Activated T-cell treated with anti-CD3 and anti-CD28 coated beads for 4 hours (primary cell): ENCODE measurements at places on chromosomes 4 and X.

DNA sequence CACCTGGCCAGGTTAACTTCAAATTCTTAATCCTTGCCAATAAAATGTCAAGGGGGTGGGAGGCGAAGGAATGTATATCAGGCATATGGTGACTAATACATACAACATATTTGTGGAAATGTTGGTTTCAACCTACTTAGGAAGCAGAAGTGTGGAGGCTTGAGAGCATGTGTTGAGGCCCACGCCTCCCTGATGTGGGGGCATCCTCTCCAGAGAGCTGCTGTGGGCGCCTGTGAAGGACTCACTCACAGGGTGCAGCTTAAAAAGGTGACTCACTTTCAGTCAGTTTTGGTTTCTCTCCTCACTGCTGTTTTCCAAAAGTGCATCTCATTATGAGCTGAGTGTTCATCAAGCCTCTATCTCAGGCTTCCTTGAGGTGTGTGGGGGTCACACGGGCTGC lies 27.5 kb downstream of the LNX1 start:
- DNase-seq: no peak

DNA sequence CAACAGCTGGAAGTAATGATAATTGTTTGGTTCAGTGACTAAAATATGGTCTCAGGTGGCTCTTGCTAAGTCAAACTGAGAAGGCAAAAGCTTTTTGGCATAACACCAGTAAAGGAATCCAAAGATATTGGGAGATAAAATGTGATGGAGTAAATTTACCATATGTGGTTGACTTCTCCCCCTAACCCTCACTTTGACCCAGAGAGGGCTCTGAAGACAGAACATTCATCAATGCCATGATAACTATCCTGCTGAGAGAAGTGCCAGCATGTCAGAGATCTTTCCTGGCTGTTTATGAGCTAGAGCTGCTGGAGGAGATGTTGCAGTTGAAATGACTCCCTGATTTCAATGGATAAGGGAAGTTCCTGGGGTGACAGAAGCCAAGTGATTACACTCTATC lies 213.4 kb downstream of the SPCS3 start:
- no peak for DNase-seq

DNA sequence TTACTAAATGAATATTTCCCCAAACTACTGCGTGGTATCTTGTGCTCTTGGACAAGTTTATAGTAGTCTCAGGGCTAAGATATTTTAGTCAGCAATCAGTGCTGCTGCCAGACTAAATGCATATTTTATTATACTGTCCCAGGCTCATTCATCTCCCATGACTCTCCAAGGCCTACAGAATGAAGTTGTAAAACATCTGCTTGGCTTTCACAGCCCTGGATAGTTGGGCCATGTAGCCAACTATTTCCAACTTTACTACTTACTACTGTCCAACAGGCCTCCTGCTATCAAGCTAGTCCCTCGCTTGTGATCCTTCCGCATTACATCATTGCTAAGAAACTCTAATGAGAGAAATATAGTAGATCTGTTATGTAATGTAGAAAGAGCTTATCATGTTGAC lies 31.4 kb downstream of the MAGEB16 start:
- no peak for DNase-seq

DNA sequence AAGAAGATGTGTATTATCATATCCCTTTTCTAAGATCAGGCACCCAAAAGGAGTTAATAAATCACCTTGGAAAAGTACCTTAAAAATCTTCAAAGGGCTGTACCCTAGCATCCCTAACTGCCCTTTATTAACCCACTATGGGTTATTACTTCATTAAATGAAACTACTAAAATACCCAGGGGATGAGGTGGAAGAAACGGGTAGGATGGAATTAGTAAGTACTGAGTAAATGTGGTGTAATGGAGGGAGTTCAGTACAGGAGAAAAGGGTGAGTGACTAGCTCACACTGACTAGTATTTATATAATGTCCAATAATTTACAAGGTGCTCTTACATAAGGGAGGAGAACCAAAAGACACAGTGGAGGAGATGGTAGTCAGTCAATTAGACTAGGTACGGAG lies 51.0 kb upstream of the RASGEF1B start:
- DNase-seq: no peak

- no peak for DNase-seq
Observed at GRCh38 chrX:140723121-140723715, 13.7 kb downstream of the LINC00632 start.

GRCh38 chr4:95537191-95537590 lies 11.6 kb downstream of the UNC5C start:
- DNase-seq: no peak

DNA sequence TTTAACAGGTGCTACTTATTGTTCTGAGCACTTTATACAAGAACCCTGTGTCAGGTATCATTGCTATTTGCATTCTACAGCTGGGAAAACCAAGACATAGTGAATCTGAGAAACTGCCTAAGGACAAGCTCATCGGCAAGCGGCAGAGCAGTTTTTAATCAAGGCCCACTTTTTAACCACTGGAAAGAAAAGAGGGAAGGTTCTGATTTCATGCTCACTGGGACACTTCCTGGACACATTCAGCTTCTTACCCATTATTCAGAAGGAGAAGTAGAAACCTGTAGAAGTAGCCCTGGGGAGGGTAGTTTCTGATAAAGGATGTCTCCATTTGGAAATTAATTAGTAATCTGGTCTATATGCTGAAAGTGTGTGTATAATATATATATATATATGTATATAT lies 2.5 kb upstream of the LNX1 start:
- DNase-seq: no peak

DNA sequence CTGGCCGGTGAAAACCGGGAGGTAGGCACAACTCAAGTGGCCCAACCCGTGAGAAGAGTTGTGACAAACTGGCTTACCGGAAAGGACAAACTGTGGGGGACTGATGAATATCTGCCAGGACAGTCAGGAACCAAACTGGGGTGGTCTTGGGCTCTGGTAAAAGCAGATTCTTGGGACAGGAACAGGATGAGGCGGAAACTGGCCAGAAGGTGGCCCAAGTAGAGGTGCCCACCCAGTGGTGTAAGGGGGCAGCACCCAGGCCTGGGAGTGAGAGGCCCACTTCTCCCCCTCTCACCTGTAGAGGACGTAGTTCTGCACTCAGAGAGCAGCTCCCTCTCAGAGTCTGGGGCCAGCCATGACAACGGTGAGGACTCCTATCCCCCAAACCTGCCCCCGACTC lies 5.9 kb downstream of the CCDC120 start:
- DNase-seq: no peak

DNA sequence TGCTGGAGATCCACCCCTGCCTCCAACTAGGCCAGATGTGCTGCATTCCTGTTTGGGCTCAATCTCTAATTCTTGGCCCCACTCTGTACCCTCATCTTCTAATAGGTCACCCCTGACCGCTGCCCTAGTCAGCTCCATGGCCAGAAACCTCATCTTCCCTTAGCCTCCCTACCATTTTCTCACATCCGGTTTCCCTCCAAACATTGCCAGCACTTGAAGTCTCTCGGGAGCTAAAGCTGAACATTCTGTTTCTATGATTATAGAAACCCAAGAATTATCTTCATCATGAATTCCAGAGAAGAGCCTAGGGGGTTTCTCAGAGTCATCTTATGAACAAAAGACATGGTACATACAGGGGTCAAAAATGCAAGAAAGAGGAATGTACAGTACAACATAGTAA lies 179.7 kb downstream of the AMELX start:
- no peak for DNase-seq

GRCh38 chr4:153763404-153763803 lies 3.6 kb upstream of the RNF175 start:
- no peak for DNase-seq

GRCh38 chr4:5446595-5447226 lies 261.6 kb downstream of the EVC2 start:
- no peak for DNase-seq

DNA sequence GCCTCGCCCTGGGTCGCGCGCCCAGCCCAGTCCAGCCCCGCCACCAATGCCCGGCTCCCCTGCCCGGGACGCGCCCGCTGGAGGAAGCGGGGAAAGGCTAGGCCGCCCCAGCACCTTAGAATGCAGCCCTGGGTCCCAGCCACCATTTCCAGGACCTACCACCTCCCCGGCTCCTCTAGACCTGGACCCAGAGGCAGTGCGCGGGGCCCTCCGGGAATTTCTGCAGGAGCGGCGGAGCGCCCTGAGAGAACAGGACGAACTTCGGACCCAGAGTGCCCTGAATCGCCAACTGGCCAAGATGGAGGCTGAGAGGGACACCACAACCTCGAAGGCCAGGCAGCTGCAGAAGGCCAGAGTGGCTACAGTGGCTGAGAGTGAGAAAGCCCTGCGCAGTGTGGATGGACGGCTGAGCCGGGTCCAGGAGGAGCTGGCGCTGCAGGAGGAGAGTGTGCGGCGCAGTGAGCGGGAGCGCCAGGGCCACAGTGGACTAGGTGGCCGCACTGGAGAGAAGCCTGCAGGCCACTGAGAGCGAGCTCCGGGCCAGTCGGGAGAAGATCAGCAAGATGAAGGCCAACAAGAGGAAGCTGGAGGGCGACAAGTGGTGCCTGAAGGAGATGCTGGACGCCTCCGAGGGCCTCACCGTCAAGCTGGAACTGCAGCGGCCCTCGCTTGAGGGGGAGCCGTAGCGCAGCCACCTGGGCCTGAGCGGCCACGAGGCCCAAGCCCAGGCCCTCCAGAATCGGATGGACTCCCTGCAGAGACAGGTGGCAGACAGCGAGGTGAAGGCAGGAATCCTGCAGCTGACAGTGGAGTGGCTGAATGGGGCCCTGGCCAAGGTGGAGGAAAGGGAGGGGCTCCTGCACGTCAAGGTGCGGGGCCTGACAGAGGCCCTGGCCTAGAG lies 15.5 kb downstream of the SMIM10L2A start:
- DNase-seq: no peak

GRCh38 chr4:1342003-1342402 lies 5.0 kb upstream of the UVSSA start:
- DNase-seq: no peak

- DNase-seq: no peak
Observed at GRCh38 chr4:156596706-156597329, 374.8 kb downstream of the PDGFC start.
